ENCODE measurements at places on chromosomes 7 and 10.

DNA sequence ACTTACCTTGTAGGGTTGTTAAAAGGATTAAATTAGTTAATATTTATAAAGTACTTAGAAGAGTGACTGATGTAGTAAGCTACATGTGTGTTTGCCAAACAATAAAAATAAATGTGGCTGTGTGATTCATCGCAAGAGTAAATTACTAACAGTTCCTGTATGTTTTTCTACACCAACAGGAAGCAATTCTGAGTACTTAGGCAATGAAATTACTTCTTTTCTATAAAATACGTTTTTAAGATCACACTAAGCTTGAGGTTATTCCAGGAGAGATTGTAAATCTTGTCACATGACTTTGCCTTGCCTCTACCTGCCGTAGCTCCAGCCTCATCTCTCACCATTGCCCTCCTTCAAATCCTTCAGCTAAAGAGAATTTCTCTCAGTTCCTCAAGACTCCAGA is 18.1 kb upstream of the GSTK1 start:
- DNase-seq, result no peak

- DNase-seq, result no peak
Observed at GRCh38 chr10:28837613-28838390, 160.5 kb downstream of the BAMBI start.

GRCh38 chr10:34814223-34814912 is 728 bp downstream of the PARD3 start:
- DNase-seq, result no peak

- DNase-seq, result no peak
Observed at GRCh38 chr7:135168489-135169140, 1.9 kb downstream of the CYREN start.

- DNase-seq, result no peak
Observed at GRCh38 chr10:49093922-49094321, 21.4 kb downstream of the VSTM4 start.

DNA sequence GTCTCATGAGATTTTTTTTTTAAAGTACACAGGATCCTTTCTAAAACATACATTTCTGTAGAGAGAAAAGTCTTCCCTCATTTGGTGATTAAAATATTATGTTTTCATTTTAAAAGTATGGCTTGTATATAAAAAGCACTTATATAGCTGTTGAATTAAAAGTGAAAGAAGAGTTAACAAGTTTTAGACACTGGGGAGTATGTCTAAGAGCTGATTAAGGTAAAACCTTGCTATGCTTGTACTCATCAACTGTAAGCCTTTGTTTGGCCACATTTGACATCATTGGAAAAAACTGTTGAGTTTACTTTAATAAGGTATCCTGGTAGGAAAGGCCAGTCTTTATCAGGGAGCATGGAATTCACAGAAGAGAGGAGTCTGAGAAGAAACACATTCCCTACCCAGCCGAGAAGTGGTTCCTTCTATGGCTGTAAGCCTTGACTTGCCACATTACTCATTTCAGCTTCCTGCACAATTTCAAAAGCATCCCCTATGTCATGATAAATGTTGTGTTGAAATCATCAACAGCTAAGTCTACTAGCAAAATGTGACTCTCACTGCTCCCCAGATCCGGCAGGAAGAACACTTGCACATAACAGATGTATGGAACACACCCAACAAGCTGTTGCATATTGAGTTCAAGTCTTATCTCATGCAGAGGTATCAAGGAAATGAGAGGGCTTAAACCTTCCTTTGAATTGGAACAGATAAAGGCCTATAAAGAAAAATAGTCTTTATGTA is 171.8 kb upstream of the CDK1 start:
- no peak for DNase-seq

DNA sequence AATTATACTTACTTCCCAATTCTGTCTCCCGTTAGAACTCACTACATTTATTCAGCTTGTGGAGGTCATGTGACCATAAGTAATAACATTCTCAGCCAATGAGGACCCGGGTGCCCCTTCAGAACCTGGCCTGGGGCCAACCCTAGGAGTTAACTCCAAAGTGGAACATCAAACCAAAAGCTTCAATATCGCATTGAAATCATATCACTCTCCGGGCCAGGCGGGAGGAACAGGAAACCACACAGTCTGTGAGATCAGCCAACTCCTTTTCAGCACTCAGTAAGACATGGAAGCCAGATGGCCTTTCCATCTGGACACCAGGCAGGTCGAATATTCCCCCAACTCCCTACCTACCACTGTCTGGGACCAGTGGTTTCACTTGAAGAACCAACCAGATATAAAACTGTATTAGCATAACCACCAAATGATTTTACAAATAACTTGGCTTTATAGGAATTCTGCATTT is 5.5 kb downstream of the CREB3L2 start:
- DNase-seq, result no peak

- DNase-seq, result no peak
Observed at GRCh38 chr10:71633920-71634319, 85.7 kb downstream of the C10orf105 start.

- no peak for DNase-seq
Observed at GRCh38 chr10:103969436-103969835, 2.5 kb downstream of the SLK start.

GRCh38 chr7:27793780-27794179 is 53.8 kb downstream of the TAX1BP1 start:
- DNase-seq, result no peak

- DNase-seq, result no peak
Observed at GRCh38 chr7:30920584-30921539, 9.2 kb downstream of the AQP1 start.

DNA sequence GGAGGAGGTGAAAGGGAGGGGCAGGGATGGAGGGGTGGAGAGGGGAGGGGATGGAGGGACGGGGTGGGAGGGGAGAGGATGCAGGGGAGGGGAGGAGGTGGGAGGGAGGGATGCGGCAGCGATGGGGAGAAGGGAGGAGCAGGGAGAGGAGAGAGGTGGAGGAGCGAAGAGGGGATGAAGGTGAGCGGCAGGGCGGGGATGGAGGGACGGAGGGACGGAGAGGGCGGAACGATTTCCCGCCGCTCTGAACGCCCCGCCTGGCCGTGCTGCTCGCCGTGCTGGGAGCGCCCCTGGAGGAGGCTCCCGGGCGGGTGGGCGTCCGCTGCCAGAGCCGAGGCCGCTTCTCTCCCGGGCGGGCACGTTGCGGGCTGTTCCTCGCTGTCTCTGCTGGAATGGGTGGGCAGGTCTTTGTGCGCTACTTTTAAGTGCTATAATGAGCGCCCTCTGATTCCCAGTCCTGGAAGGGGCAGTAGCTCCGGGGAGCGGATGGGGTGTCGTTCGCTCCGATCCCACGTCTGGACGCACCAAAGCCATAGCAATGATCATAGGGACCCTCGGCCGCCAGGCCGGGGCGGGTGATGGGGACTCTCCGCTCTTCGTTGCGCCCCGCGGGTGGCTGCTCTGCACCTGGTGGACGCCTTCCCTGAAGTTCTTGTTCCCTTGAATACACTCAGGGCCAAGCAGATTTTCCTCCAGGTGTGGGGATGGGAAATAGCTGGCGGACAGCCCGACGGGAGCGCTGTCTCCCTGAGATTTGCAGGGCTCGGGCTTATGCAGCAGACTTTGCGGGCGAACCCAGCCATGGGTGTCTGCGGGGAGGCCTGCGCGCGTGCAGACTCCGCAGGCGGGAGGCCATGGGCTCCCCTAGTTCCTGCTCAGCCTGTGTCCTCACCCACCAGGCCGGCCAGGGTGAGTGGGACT is 81.1 kb upstream of the CPXM2 start:
- no peak for DNase-seq

DNA sequence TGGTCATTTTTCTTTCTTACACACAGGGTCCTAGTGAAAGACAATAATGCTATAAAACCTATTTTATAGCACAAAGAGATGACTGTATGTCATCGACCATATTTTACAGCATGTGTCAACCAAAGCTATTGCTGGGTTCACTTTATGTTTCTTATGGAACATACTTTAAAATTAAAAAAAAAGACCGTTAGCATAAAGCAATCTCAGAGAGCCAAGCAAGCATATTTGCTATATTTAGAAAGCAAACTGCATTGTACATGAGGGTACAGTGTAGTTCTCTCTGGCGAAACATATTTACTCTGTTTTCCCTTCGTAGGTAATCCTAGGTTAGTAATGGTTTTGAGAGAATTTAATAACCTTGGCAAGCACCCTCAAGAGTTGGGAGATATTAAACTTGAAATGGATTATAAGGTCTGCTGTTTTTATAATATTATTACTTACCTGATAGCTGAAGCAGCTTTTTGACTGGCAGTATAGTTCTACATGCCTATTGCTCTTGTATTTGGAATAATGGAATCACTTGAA is 244.2 kb upstream of the POM121L12 start:
- no peak for DNase-seq

DNA sequence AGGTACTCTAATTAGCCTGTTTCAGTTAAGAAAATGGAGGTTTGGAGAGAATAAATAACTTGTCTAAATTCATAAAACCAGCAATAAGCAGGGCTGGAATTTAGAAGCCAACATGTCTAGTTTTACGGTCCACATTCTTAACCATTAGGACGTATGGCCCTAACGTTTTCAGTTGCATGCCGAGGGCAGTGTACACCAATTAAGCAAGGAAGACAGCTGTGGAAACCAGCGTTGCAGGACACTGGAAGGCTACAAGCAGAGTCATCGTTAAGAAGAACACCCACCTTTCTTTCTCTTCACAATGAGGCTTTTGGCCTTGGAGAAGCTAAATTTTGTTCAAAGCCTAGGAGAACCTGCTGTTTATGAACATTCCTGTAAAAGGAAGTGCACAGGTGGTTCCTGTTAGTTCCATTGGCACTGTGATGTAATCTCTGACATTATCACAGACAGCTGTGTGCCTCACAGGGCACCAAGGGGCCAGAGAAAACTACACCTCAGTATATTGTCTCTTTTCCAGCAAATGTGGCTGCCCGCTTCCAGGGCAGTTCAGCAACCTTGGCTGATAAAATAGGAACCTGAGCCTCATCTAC is 21.0 kb downstream of the MPP7 start:
- DNase-seq, result no peak

DNA sequence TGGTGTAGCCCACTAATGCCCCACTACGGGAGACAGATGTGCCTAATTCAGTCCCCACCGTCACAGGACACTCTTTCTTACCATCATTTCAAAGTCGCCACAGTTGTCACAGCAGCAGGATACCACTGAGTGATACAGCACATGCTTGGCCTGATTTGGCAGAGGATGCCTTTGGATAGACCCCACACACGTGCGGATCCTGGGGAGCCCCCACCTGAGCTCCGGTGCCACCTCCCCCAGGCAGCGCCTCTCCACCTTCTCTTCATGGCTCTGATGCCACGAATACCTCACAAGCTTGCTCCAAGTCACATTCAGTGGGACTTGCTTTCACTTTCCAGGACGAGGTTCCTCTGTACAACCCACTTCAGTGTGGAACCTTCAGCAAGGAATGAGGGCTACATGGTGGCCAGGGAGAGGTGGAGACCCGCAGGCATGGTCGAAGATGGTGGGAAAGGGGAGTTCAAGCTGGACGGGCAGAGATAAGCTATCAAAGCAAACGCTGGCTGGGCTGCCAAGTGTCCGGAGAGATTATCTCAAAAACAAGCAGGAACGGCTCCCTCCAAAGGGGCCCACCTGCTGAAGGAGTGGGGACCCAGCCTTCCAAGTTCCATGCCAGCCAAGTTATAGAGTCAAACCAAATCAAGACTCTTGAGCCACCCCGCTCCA is 107.4 kb downstream of the ZRANB1 start:
- DNase-seq, result no peak

DNA sequence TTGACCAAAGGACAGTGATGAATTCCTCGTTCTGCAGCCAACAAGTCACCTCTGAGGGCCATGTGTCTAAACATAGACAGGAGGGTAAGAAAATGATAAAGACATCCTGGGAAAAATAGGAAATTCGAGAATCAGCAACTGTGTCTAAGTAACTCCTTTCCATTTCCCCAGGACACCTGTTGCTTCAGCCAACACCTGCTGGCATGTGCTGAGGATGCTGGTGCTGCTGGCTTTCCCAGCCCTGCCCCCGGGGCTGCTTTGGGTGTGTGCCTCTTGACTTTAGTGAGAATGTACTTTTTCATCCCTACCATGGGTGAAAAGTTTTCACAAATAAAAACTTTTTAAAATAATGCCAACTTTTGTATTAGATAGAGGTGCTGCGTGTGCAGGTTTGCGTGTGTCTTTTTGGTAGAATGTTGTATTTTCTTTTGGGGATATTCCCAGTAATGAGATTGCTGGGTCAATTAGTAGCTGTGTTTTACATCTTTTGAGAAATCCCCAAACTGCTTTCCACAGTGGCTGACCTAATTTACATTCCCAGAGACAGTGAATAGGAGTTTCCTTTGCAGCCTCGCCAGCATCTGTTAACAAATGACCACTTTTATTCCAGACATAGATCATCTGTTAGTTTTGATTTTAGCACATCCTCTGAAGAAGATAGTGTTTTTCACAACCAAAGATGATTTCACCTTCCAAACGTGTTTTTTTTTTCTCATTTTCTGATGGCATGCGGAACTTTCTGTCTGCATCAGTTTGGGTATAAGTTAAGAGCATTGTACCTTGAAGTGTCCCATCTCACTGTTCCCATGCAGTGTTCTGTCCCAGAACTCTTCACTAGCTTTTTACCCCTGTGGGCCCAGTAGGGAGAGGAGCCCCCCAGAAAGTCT is 104.2 kb upstream of the ACBD5 start:
- no peak for DNase-seq

DNA sequence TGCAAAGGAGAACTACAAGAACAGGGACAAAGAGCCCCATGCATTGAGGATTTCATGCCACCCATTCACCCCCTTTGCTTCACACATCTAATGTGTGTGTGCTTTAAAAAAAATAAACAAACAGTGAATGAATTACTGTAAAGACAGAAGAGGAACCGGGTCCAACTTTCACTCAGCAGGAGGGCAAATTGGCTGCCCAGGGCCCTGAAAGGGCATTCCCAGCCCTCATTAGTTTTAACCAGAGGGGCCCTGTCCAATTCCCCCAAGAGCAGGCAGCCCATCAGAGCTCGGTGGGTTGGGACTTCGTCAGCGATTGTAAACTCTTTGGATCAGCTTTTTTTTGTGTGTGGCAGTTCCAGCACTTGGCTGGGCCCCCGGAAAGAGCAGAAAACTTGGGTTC is 73.6 kb upstream of the PDZD8 start:
- DNase-seq, result no peak

DNA sequence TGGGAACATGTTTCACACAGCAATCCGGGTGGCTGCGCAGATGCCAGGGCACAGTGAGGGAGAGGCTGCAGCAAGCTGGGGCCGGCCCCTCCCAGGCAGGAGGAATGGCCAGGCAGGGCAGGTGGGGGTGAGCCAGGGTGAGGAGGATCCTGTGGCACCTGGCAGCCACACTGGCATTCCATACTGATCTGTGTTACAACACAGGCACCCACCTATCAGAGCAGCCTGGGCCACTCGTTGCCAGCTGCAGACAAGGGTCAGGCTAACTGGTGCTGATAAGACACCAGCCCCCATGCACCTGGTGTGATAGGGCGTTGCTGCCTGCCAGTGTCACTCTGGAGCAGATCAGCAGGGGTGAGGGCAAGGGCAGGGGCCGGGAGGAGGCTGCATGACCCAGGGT is 16.6 kb upstream of the RET start:
- no peak for DNase-seq

GRCh38 chr7:156820445-156821063 is 72.4 kb downstream of the LMBR1 start:
- no peak for DNase-seq

Measured in T-helper 1 cell (primary cell).